Karpas-422 (cell line): ENCODE measurements at places on chromosomes 2 and 18.
A peak's percentile ranks its signal among the peaks of the same experiment; 100 is the strongest.

DNA sequence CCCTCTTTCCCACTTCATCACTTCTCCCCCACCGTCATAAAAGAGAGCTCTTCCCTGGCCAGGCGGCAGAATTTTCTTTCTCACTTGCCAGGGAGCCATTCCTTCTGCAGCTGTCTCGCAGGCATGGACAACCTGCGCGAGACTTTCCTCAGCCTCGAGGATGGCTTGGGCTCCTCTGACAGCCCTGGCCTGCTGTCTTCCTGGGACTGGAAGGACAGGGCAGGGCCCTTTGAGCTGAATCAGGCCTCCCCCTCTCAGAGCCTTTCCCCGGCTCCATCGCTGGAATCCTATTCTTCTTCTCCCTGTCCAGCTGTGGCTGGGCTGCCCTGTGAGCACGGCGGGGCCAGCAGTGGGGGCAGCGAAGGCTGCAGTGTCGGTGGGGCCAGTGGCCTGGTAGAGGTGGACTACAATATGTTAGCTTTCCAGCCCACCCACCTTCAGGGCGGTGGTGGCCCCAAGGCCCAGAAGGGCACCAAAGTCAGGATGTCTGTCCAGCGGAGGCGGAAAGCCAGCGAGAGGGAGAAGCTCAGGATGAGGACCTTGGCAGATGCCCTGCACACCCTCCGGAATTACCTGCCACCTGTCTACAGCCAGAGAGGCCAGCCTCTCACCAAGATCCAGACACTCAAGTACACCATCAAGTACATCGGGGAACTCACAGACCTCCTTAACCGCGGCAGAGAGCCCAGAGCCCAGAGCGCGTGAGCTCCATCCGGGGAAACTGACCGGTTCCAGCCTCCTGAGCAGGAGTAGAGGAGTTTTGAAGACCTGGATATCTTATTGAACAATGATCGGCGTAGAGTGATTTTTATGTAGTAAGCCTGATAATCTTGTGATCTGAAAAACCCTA, at the start of gene MSGN1:
TSS of gene MSGN1 (plus strand) at position 65 of the 850 bp plus-strand sequence. CDS start at position 124, 59 bp downstream.
- DNase-seq: no peak

DNA sequence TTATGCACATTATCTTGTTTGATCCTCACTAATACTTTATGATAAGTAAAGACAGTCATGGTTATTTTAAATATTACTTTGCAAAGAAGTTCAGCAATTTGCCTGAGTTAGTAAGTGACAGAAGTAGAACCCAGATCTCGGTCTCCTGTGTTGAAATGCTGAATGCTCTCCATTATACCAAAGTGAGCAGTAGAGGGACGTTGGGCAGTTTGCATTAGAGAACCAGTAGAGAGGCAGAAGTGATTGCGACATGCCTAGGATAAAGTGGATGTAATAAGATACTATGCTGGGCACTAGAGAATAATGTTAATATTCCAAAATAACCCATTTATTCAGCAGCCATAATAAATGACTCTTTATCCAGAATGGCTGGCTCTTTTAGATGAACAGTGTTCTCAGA, 201.0 kb downstream of the PMAIP1 start:
- DNase-seq: no peak

GRCh38 chr2:190964170-190964795, 49.7 kb downstream of the STAT1 start:
- DNase-seq: no peak

DNA sequence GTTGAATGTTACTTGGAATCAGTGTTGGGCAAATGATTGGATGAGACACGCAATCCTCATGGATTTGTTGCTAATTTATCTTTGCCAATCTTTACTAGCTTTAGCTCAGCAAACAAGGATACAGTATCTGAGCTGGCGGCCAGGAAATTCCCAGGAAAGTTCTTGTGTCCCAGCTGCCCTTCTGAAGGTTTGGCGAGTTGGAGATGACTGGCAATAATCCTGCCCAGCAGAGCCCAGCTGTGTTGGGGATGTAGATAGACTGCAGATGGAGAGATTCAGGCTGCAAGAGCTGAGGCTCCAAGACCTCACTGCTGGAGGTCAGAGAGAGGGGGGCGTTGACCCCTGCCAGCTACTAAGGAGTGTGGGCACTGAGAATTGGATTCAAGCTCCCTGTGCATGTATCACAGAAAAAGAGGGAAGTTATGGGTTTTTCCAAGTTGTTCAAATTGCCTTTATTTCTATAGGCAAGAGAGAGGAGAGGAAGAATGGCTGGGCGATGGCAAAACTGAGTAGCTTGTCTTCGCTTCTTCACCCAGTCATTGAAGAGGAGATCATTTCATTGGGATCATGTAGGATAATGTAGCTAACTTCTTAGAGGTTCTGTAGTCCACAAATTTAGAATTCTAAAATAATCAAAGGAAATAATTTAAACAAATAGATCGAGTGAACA, 506.8 kb upstream of the LRATD1 start:
- no peak for DNase-seq

- peak; percentile 25 for DNase-seq
Measured at GRCh38 chr2:100077456-100077855, 64.9 kb downstream of the AFF3 start.

DNA sequence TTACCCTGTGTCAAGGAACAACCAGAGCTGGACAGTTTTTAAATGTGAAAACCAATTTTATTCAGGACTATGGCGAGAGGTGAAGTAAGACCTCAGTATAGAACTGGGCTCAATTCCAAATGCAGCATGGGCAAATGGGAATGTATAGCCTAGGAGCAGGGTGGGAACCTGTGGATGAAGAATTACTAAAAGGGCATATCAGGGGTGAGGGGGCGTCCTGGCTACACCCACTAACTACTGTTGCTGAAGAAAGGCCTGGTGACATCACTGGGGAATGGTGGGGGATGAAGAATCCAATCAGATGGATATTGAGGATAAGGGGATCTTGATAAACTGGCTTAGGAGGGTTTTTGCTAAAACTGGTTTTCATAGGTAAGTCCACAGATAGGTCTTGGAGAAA, 27.3 kb upstream of the IL37 start:
- DNase-seq: no peak

DNA sequence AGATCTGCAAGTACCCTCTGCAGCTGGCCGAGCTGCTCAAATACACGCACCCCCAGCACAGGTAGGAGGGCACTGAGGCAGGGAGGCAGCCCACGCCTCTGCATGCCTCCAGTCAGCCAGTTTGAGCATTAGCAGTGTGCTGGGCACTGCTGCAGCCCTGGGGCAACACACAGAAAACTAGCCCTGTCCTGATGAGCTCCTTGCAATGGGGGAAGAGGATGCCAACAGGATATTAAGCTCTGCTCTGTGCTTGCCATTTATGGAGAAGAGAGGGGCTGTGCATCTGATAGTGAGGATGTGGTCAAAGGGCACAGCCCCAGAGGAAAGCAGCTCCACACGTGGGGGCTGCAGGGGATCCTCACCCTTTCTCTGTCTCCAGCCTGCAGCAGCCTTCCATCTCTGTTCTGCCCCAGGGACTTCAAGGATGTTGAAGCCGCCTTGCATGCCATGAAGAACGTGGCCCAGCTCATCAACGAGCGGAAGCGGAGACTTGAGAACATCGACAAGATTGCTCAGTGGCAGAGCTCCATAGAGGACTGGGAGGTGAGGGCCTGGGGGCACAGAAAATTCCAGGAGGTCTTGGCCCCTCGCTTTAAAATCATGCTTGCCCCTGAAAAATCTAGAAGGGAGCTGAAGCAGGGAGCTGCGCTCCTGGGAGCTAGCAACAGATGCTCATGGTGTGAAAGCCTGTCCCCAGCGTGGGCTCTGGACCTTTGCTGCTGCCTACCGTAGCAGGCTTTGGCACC, 51.7 kb downstream of the FAM168B start:
- no peak for DNase-seq

- no peak for DNase-seq
Measured at GRCh38 chr18:78709261-78709809, 270.3 kb upstream of the SALL3 start.

DNA sequence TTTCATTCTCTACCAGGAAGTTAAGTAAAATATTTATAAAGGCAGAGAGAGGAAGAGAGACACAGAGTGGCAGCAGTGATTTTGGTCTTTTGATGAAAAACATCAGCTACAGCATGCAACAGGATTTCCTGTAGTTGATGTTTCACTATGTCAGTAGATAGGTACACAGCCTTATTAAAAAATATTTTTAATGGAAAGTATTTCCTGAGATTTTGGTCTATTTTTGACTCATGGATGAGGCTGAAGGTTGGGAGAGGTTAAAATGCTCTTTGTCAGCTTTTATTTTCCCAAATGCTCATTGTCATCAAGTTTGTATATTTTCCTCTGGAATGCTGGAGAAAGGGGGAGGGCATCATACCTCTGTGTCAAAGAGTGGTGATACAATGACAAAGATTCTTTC, 1112.5 kb downstream of the CBLN2 start:
- no peak for DNase-seq

GRCh38 chr2:26757873-26758789, 6.0 kb upstream of the SLC35F6 start:
- no peak for DNase-seq

DNA sequence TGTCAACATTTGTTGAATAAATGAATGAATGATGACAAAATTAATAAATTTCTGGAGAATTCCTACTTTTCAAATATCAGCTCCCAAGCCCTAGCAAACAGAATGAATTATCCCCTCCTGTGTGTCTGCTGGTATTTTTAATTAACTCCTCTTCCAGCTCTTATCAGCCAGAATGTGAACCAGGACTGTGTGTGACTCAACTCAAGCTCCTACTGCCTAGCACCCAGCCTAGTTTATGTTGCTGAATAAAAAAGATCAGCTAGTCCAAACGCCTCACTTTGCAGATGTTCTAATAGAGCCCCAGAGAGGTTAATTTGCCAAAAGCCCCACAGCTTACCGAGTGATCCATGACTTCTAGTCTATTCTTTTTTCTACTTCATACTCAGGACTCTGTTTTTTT, 50.3 kb downstream of the RABL2A start:
- no peak for DNase-seq

- no peak for DNase-seq
Measured at GRCh38 chr2:11140492-11140891, 14.8 kb upstream of the SLC66A3 start.

DNA sequence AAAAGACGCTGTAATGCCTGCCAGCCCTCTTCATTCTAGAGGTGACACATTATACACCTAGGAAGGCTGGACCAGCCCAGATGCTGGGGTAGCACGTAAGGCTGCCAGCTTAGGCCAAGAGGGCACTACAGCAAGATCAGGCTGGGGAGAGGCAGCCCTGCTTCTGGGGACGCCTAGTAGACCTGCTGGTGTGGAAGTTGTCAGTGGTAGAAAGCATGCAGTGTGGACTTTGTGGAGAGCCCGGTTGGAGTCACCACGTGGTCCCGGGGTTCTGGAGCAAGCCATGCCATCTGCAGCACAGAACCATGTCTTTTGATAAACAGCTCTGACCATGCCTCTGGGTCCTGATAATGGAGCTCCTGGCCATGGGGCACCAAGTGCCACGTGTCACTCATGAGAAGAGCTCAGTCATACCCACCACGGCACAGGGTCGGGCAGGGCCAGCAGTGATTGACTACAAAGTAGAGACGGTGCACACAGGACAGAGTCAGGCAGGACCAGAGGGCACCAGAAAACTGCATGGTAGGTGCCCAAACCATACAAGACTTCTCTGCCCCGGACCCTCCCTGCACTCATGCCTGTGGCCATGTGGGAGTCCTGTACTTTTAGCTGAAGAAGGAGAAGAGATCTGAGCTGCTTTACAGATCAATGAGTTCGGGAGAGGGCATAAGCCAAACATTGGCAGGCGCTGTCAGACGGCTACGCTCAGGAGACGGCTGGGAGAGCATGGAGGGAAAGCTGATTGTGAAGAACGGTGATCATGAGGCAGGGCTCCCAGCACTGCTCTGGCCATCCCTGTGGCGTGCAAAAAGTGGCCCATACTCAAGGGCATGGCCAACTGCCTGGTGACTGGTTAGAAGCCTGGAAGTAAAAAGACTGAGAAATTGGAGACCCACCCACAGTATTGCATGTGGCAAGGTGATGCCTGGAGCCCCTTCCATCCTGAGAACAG, 114.9 kb downstream of the EIPR1 start:
- no peak for DNase-seq

- no peak for DNase-seq
Measured at GRCh38 chr18:64539847-64540246, 391.0 kb upstream of the LINC00305 start.

DNA sequence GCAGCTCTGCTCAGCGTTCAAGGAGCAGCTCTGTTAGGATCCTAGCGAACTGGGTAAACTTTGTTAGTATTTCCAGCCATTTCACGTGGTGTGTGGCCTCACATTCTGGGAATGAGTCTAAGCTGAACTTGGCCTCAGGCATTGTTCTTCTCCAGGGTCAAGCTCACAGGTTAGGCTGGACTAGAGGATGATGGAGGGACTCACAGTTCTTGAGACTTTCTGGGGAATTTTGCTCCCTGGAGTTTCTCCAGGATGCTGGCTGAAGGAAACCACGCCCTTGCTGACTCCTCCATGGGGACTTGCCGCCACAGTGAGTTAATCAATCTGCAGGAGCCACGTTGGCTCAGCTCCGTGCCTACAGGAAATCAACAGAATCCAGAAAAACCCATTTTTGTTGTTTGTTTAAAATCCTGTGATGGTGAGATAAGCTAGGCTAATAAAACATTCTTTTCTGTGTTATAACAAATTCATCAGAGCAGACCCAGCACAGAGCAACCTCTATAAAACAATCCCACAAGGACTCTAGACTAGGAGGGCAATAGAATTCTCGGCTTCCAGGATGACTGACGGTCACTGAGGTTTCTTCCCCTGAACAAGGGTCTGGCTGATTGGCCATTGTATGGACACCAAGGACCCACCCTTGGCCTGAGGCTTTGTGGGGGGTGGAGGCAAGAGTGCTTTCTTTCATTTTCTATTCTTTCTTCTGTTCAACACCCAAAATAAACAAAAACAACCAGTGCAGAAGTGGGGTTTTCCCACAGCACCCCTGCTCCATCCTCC, 12.6 kb downstream of the CNDP1 start:
- no peak for DNase-seq

GRCh38 chr18:74255131-74255616, 36.6 kb downstream of the CYB5A start:
- no peak for DNase-seq

DNA sequence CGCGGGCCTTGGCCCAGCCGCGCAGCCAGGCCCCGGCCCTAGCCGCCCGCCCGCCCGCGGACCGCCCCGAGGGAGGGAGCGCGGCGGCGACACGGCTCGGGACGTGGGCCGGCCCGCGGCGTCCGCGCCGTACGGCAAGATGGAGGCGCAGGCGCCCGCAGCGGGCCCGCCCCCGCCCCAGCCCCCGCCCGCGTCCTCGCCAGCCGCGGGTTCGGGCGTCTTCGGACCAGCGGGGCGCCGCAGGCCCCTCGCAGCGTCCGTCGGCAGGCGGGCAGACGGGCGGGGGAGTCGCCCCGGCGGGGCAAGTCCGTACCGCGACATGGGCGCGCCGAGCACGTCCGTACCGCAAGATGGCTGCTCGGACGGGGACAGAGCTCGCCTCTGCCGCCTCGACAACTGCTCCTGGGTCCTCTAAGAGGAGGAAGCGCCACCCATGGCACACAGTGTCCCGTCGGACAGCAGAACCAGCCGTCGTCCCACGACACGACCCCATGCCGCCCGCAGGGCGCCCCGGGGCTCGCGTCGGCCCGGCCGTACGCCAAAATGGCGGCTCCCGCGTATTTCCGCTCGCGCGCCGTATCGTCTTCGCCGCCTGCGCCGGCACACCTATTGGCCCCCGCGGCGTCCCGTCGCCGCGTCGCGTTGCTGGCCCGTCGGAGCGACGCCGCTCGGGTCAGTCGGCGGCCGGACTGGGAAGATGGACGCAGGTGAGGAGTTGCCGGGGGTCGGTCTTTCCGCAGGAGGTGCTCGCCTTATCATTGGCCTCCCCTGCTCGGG, at the start of the genes ATG4B and THAP4:
TSS of gene ATG4B (plus strand) at position 676 of the 777 bp plus-strand sequence. CDS start at position 698, 22 bp downstream.
TSS of gene THAP4 (minus strand) at position 141 of the 777 bp plus-strand sequence. CDS start 141 bp downstream, outside the sequence.
- DNase-seq: peak; percentile 93
